ENCODE measurements at places on chromosomes 2 and 18. TPM values are rescaled to one million over a fixed set of nuclear protein-coding genes. Genes with fewer than 3 reads are reported as not detected.

Gene MRPS9
- 16.8 TPM for total RNA-seq

Gene ABCG8
- not detected for total RNA-seq

Gene PROKR1
- total RNA-seq = not detected

Gene TCF4
- 46.6 TPM for total RNA-seq

GRCh38 chr2:40367652-40368051 lies 84.2 kb downstream of the SLC8A1 start:
- no peak overlapping the region for H3K4me3 ChIP-seq
- peaks cover 74% of the 10 kb centered on the region for H3K4me1 ChIP-seq
- DNase-seq = no peak
- no peaks in the 10 kb centered on the region for H3K36me3 ChIP-seq

- H3K27me3 ChIP-seq = no peaks in the 10 kb centered on the region
- H3K4me3 ChIP-seq = no peak overlapping the region
- H3K4me1 ChIP-seq = peaks cover 10% of the 10 kb centered on the region
- H3K27ac ChIP-seq = peak overlapping the region; percentile 46
- DNase-seq = no peak
Observed at GRCh38 chr2:197414515-197414914, 20.3 kb downstream of the SF3B1 start.

Measured in chondrocyte (in vitro differentiated cells).